ENCODE measurements at places on chromosomes 1 and 21.
A peak's percentile ranks its signal among the peaks of the same experiment; 100 is the strongest.

- DNase-seq: no peak
Measured at GRCh38 chr1:78141531-78142231, 95.9 kb downstream of the GIPC2 start.

- DNase-seq: no peak
Measured at GRCh38 chr1:226482975-226483700, 65.4 kb upstream of the STUM start.

- no peak for DNase-seq
Measured at GRCh38 chr1:13867603-13868002, 167.6 kb downstream of the PRDM2 start.

DNA sequence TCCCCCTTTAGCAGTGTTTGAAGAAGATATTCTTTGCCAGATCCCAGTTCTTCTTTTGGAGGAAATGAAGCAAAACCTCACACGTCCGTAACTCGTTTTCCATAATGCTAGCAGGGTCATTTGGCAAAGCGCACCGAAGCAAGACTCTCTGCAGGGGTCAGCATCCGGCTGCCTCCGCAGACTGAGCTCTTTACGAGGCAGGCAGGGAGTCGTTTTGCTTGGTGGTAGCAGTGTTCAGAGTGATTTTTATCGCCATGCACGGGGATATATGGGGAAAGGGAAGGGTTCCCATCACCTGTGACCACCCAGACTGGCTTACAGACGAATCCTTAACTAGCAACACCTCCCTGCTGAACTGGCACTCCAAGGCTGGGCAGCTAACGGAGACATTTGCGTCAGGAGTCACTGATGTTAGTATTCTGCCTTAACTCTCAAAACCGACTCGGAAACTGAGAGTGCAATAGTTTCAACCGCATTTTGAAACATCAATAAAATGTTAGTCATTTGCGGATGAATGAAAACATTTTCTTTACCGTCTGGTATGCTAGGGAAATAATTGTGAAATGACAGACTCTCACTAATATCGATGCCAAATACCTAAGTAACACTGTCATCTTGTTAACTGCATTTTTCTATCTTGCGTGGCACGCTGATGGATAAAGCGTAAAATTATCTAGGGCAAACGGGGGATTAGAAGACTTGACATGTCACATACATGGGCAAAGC, 2.2 kb upstream of the NEGR1 start:
- DNase-seq: peak; percentile 54

DNA sequence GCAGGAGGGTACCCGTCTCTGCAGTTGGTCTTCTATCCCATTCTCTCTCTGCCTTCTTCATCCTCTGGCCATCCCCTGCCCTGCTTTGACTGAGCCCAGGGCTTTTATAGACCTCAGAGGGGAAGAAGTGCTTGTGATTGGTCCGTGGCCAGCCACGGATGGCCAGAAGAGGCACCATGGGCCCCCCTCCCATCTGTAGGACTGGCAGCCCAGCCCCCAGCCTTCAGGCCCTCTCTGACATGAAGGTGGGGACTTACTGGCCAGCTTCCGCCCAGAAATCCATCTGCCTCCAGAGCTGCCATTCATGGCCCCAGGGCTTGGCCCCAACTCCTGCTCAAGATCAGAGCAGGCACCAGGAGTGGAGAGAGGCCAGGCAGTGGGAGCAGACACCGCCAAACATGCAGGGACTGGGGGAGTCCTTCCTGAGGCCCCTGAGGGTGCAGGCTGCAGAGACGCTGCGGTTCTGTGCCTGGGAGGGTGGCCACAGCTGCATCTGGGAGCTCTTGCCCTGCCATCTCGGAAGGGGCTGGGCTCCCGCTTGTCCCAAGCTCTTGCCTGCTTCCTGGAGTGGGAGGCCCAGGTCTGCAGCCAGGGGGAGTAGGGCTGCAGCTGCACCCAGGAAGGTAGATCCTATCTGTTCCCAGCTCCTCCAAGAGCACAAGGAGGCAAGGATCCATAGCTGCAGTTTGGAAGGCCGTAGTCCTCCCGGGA, 698.6 kb upstream of the B3GALT2 start:
- DNase-seq: peak; percentile 29

- no peak for DNase-seq
Measured at GRCh38 chr1:180482425-180483275, 19.7 kb downstream of the ACBD6 start.

DNA sequence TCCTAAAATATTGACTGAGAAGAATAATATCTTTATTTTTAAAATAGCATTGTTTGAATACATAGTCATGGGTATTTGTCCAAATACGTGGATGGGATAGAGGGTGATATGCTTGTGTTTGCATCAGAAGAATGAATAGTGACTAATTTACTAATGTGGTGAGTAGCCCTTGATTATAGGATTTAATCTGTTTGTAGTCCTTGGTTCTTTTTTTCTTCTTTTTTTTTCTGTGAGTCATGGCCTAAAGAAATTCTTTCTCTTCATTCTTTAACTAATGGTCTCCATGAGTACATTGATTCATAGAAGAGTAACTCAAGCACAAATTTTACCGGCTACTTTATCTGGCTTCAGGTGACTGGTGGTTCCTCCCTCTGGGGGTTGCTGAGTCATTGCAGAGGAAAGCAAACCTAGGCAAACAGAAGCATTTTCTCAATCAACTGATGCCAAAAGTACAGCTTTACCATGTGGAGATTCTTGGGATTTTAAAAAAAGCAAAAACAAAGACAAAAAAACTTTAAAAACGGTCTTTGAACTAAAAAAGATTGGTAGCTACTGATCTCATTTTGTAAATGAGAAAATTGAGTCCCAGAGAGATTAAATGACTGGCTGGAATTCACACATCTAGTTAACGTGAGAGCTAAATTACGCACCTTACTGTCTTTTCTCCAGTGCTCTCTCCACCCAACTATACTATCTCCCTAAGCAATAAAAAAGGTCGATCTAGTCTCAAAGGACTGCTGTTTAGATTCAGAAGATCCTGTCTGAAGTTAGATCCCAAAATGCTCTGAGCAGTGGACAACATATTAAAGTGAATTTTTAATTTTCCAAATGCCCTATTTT, 40.5 kb downstream of the AK5 start:
- no peak for DNase-seq

GRCh38 chr21:46504666-46505065, 46.0 kb downstream of the DIP2A start:
- DNase-seq: no peak

- DNase-seq: no peak
Measured at GRCh38 chr1:234605983-234606783, 3.8 kb downstream of the IRF2BP2 start.

- DNase-seq: no peak
Measured at GRCh38 chr1:219323426-219323825, 149.7 kb downstream of the LYPLAL1 start.

DNA sequence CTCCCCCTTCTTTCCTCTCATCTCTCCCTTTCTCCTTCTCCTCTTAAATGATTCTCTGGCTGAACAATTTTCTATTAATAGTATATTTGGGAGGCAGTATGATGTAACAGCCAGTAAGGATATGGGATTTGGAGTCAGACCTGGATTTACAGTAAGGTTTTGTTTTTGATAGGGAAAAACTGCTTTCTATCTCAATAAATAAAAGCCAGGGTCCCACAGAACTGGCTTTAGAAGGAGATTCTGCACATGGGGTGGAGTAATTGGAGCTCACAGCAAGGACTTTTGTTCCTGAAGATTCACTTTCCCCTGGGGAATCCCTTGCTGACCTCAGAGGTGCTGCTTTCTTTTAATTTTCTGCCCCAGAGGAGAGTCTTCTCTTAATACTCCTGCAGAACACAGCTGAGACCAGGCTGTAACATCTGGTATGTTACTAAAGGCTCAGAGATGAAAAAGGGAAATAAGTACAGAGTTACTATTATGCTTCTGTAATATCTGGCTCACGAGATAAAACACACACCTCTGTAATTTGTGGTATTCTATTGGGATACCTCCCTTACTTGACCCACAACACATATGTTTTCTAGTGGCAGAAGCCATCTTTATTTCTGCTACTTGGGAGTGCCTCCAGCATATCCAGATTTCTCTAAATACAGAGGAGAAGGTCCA, 13.4 kb downstream of the EPB41 start:
- no peak for DNase-seq

DNA sequence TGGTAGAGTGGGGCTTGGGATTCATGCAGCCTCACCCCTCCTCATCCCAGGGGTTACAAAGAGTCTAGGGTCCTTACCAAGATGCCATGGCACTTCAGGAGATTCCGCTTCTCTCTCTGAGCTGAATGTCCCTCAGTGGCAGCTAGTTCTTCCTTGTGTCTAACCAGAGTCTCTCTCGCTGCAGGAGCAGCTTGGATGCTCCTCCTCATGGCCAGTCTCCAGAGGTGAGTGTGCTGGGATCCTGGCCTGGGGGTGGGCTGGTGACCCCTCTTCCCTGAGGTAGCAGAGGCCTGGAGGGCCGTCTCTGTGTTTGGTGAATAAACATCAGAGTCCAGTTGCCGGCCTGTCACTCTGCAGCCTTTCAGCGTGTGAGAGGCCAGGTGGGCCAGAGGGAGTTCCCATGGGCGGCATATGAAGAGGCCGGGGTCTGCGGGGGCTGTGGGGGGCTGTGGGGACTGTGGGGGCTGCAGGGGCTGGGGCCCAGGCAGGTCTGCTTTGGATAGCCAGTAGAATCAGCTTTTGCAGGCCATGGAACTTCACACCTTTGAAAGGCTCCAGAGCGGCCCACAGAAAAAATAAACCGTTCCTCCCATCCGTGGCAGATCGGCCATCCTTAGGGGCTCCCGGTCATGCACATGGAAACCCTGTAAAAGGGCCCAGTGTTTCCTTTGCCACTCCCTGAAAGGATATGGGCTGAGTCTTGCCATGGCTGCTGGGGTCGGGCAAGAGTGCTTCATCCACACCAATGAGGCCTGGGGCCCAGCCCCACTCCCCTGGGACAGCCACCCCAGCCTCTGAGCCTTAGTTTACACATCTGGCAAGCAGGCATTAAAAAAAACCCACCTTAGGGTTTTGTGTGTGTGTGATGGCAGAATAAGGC, 256.4 kb downstream of the FOXD2 start:
- DNase-seq: no peak

DNA sequence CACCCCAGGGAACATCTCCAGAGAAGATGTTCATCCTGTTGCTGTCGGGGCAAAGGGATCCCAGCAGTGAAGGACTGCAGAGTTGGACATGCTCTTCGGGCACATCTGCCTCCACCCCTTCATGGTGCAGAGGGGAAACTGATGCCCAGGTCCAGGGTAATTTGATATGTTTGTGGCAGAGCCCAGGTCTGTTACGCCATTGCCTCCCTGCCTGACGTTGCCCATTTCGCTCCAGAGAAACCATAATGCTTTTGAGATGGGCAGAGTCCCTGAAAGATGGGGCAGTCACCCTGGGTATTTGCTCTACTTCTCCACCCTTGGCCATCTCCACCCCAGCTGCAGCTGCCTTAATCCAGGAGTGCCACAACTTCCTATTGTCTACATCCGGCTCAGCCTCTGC, 290.4 kb upstream of the POU3F1 start:
- no peak for DNase-seq

- no peak for DNase-seq
Measured at GRCh38 chr21:19553919-19554615, 1150.5 kb upstream of the TMPRSS15 start.

DNA sequence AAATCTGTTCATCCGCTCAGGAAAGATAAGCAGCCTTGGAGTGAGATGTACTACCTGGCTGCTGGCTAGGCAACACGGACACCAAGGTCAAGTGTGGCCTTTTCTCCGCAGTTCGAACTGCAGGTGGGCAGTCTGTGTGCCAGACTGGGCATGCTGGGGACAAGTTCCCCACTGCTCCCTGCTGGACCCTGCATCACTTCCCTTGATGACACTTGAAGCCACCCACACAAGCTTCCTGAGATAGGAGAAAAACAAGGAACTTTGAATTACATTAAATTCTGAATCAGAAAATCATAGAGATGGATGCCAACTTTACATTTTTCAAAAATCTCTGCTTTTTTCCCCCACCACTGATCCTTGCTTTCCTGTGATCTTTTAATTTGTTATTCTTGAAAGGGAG, 38.3 kb downstream of the BEND5 start:
- no peak for DNase-seq

- no peak for DNase-seq
Measured at GRCh38 chr21:45388011-45388521, 16.9 kb upstream of the COL18A1 start.

DNA sequence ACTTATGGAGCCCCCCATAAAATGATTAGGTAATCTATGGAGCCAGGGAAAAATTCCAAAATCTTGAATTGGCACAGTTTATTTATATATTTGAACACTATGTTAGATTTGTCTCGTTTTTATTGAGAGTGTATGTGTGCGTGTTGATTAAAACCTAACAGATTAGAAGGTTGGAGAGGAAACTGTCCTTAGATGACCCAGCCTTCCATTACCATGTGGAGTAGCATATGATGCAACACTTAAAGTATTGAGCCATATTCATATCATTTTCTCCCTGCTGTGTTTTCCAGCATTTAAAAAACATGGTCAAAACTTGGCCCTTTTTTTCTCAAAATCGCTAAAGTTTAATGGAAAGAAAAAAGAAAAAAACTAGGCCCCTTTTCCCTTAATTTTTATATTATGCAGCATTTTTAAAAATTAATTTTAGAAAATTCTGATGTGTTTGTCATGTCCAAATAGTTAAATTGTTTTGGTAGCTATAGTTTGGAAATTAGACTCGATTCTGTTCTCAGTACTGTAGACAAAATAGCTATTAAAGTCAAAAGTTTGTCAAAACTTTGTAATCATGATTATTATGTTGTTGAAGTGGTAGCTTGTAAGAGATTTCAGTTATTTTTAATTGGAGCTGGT, 2.3 kb downstream of the LRRC8D start:
- DNase-seq: no peak

DNA sequence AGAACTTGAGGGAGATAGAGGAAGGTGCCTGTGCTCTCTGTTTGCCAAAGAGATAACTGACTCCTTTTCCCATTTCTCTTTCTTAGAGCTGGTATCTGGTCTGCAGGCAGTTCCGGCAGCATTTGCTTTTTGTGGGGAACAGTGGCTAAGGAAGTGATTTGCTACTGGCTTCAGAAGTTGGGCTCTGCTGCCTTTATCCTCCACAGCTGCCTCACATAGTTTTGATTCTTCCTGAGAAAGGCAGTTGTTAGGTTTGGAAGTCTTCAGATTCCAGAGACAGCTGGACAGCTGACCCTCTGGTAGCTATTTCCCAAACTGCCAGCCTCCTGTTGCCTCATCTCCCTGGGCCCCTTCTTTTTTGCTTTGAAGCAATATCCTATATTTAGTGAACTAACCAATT, 62.6 kb upstream of the MACF1 start:
- peak; percentile 32 for DNase-seq

GRCh38 chr1:21051177-21051825, 125.4 kb downstream of the EIF4G3 start:
- DNase-seq: no peak

DNA sequence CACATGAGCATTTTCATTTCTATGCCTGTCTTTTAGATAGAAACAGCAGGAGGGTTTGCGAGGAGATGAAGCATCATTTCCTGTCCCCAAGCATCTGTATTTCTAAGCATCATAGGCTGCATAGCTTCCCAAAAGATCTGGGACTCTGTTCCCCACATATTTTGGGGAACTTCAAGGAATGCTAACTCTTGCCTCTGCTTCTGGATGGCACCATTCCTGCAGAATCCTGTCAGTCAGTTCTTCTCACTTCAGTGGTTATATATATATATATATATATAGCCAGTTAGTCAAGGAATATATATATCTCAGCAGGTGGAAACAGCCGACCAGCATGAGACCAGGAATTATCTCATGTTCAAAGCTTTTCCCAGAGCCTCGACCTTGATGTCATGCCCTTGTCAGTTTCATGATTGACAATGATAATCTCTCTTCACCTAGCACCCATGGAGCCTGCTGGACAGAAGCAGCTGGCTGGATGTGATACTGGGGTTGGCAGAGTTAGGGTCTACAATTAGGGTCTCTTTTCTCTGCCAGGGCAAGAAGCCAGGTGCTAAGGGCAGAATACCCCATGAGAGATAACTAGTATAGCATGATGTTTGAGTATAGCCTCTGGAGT, 2.4 kb downstream of the PFKFB2 start:
- DNase-seq: no peak

- DNase-seq: no peak
Measured at GRCh38 chr1:67855444-67855843, 22.2 kb upstream of the GNG12 start.
